HFFc6 (cell line): ENCODE measurements at places on chromosomes 16 and 17. TPM values are rescaled to one million over a fixed set of nuclear protein-coding genes. Genes with fewer than 3 reads are reported as not detected.

GOSR1 gene
- 44.0 to 44.5 TPM (median 44.4 TPM) in 3 replicates for total RNA-seq

NPIPB9 gene
- 0.16 to 0.42 TPM (median 0.29 TPM) in 3 replicates for total RNA-seq

DNA sequence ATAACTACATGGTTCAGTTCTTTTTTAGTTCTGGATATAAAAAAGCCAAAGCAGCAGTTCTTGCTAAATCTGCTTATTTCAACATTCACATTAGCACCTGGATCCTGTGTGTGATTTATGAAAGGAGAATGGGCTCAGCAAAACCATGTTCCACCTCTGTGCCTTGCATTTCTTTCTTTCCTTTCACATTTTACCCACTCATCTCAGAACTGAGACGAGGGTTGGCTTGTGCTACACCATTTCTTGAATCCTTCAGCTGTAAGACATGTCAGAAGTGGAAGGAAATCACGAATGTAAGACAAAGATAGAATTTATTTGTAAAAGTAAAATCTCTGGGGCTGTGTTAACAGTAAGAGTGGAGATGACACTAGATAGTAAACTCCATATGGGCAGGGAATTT lies 1.2 kb upstream of the UTP6 start:
- DNase-seq, result no peak

FBXW10 gene
- total RNA-seq, result 0.07 TPM in 1 of 3 replicates, not detected in the others

DNA sequence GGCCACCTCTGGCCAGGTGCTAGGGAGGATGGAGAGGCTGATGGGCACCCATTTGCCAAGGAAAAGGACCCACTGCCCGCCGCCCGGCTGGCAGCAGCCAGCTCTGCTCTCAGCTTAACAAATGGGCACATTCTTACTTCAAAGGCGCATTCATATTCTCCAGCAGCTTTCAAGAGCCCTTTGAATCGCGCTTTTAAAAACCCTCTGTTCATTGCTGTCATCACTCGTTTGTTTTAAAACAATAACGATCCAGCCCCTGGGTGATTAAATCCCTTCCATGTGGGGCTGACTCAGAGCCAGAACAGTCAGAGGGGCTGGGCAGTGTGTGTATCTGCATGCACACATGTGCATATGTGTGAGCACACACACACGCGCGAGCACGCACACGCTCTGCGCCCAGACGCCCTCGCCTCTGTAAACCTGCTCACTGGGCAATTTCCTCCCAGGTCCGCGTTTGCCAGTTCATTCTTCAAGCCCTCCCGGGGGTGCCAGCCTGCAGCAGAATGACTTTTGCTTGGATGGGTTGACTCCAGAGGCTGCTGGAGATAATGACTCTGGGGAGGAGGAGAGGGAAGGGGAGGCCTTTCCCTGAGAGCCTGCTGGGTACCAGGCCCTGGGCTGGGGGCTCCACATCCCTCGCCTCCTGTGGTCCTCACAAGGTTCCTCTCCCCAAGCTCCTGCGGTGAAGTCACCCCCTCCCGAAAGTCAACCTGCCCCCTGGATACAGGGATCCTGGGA lies 133.1 kb downstream of the SDK2 start:
- DNase-seq, result no peak

- DNase-seq, result no peak
Observed at GRCh38 chr17:6568184-6568758, 11.9 kb upstream of the PITPNM3 start.

- DNase-seq, result no peak
Observed at GRCh38 chr17:861364-861763, 79.2 kb downstream of the MRM3 start.

- no peak for DNase-seq
Observed at GRCh38 chr17:28724500-28725165, 1.4 kb downstream of the TLCD1 start.

CDH3 gene
- total RNA-seq, result 0.22 TPM in 1 of 3 replicates, not detected in the others

BAIAP3 gene
- 0.21 to 0.37 TPM (median 0.27 TPM) in 3 replicates for total RNA-seq

GRCh38 chr17:48952904-48953303 lies 8.3 kb upstream of the SNF8 start:
- no peak for DNase-seq
